ENCODE measurements at places on chromosomes 16 and 17.
A peak's percentile ranks its signal among the peaks of the same experiment; 100 is the strongest.

DNA sequence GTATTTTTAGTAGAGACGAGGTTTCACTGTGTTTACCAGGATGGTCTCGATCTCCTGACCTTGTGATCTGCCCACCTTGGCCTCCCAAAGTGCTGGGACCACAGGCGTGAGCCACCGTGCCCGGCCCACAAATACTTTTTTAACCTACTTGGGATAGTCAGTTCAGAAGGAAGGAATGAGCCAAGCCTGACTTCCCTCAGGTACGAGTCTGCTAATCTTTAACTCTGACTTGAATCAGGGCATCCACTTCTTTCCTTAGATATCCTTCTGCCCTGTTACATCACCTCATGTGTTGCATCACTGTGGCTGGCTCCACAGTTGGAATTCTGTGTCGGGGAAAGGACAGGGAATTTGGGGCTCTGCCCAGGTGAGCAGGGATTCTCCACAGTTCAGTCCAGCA, 120.8 kb downstream of the MSI2 start:
- H3K4me3 ChIP-seq, result no peak overlapping the region
- DNase-seq, result no peak
- H3K27ac ChIP-seq, result no peak overlapping the region
- H3K27me3 ChIP-seq, result no peaks in the 10 kb centered on the region
- H3K4me1 ChIP-seq, result peaks cover 16% of the 10 kb centered on the region
- no peaks in the 10 kb centered on the region for H3K36me3 ChIP-seq

GRCh38 chr16:20675488-20676267, 21.8 kb downstream of the ACSM1 start:
- no peak overlapping the region for H3K4me3 ChIP-seq
- no peaks in the 10 kb centered on the region for H3K27me3 ChIP-seq
- no peak overlapping the region for H3K27ac ChIP-seq
- H3K4me1 ChIP-seq, result no peaks in the 10 kb centered on the region

DNA sequence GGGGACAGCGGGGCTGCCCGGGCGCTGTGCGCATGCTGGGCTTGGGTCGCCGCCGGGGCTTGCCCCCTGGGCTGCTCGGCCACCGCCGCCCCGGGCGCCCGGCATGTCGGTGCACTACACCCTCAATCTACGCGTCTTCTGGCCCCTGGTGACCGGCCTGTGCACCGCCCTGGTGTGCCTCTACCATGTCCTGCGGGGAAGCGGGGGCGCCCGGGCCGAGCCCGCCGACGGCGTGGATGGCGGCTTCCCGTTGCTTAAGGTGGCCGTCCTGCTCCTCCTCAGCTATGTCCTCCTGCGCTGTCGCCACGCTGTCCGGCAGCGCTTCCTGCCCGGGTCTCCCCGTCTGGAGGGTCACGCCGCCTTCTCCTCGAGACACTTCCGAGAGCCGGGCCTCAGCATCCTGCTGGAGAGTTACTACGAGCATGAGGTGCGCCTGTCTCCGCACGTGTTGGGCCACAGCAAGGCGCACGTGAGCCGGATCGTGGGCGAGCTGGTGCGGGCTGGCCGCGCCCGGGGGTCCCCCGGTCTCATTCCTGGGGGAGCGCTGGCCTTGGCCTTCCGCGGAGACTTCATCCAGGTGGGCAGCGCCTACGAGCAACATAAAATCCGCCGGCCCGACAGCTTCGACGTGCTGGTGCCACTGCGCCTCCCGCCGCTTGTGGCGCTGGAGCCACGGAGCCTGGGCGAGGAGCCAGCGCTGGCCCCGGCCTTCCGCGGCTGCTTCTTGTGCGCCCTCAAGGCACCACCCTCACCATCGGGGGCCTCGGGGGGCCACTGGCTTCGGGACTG, 789 bp downstream of the ITPRIPL2 start:
- peak overlapping the region; percentile 78 for H3K27ac ChIP-seq
- H3K4me3 ChIP-seq, result peak overlapping the region; percentile 77
- H3K36me3 ChIP-seq, result peaks cover 44% of the 10 kb centered on the region
- peak; percentile 89 for DNase-seq
- no peaks in the 10 kb centered on the region for H3K27me3 ChIP-seq
- H3K4me1 ChIP-seq, result peaks cover 56% of the 10 kb centered on the region

- H3K4me3 ChIP-seq, result no peak overlapping the region
- H3K27me3 ChIP-seq, result no peaks in the 10 kb centered on the region
- DNase-seq, result peak; percentile 94
- H3K4me1 ChIP-seq, result peaks cover 50% of the 10 kb centered on the region
- peak overlapping the region; percentile 28 for H3K27ac ChIP-seq
Measured at GRCh38 chr16:85350973-85351372, 238.7 kb upstream of the CIBAR2 start.

GRCh38 chr17:38875477-38876075, 5.7 kb downstream of the LASP1 start:
- H3K4me1 ChIP-seq, result peaks cover 82% of the 10 kb centered on the region
- DNase-seq, result no peak
- H3K36me3 ChIP-seq, result peaks cover 80% of the 10 kb centered on the region
